ENCODE measurements at places on chromosomes 7 and 10.

GRCh38 chr7:129076886-129077285, 22.0 kb upstream of the TNPO3 start:
- no peak for DNase-seq

GRCh38 chr10:114716811-114717404, 58.8 kb upstream of the ABLIM1 start:
- DNase-seq = no peak

- DNase-seq = no peak
These were observed 23.9 kb downstream of the GLCCI1 start for GRCh38 chr7:7992506-7992905.

DNA sequence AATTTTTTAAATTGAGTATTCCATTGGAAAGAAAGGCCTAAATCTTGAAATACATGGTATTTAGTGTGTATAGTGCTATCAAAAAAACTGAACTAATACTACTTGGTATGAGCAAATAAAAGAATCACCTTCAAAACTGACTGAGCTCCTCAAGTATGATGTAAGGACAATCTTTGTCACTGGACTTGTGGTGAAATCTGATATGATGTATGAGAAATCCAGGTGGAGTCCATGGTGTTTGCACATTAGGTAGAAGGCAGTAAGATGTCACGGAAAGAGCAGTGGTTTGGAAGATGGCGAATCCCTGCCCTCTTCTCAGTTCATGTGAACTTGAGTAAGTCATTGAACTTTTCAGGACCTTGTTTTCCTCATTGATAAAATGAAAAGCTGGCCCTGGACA, 62.1 kb upstream of the COL1A2 start:
- no peak for DNase-seq

GRCh38 chr10:33876584-33877400, 542.3 kb upstream of the NRP1 start:
- DNase-seq = no peak

DNA sequence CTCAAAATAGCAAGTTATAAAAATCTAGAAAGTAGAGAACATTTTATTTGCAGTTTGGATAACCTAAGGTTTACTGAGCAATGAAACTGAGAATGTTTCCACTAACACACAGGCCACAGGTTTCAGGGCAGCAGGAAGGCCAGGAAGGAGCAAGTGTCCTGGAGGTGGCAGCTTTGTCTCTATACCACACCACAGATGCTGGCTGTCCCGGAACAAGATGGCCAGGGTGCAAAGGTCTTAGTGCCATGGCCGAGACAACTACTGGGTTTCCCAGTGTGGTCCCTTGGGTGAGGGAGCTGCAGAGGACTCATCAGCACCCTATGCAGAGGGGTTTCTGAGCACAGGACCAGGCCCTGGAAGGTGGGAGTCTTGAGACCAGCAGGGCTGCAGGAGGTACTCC, 92.0 kb downstream of the CTBP2 start:
- DNase-seq = peak; percentile 33

GRCh38 chr10:78780551-78780961, 288.2 kb upstream of the ZMIZ1 start:
- no peak for DNase-seq

DNA sequence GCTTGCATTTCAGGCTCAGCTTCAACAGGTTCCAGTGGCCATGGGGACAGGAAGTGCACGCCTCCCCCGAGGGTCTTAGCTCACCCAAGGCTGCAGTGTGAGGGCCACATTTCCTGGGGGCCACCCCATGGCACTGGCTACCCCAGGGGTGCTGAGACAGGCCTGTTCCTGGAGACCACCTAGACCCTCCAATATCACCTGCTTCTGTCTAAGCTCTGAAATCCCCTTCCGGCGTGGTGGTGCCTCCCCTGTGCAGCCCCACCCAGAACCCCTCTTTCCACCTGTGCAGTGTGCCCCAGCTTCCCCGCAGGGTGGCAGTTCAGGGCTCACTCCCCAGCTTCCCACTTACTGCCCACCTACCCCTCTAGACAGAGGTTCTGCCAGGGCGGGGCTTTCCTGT, 83.1 kb downstream of the ADARB2 start:
- DNase-seq = no peak

DNA sequence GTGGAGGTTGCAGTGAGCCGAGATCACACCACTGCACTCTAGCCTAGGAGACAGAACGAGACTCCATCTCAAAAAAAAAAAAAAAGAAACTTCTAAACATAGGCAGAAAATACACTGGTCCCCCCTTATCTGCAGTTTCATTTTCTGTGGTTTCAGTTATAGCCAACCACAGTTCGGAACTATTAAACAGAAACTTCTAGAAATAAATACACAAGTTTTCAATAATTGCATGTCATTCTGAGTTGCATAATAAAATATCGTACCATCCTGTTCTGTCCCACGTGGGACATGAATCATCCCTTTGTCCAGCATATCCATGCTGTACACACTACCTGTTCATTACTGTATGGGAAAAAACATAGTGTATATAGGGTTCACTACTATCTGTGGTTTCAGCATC, 8.0 kb downstream of the XRCC2 start:
- DNase-seq = no peak

DNA sequence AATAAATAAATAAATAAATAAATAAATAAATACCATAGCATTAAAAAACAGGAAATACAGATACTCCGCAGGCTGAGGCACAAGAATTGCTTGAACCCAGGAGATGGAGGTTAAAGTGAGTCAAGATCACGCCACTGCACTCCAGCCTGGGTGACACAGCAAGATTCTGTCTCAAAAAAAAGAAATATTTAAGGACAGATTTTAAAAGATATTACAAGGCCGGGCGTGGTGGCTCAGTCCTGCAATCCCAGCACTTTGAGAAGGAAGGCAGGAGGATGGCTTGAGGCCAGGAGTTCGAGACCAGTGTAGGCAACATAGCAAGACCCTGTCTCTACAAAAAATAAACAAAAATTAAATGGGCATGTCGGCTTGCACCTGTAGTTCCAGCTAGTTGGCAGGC, 17.5 kb upstream of the SNX8 start:
- no peak for DNase-seq

- DNase-seq = no peak
These were observed 183.0 kb downstream of the SRPK2 start for GRCh38 chr7:105205592-105206237.

- DNase-seq = no peak
These were observed 288.0 kb upstream of the LRGUK start for GRCh38 chr7:133839121-133839520.

DNA sequence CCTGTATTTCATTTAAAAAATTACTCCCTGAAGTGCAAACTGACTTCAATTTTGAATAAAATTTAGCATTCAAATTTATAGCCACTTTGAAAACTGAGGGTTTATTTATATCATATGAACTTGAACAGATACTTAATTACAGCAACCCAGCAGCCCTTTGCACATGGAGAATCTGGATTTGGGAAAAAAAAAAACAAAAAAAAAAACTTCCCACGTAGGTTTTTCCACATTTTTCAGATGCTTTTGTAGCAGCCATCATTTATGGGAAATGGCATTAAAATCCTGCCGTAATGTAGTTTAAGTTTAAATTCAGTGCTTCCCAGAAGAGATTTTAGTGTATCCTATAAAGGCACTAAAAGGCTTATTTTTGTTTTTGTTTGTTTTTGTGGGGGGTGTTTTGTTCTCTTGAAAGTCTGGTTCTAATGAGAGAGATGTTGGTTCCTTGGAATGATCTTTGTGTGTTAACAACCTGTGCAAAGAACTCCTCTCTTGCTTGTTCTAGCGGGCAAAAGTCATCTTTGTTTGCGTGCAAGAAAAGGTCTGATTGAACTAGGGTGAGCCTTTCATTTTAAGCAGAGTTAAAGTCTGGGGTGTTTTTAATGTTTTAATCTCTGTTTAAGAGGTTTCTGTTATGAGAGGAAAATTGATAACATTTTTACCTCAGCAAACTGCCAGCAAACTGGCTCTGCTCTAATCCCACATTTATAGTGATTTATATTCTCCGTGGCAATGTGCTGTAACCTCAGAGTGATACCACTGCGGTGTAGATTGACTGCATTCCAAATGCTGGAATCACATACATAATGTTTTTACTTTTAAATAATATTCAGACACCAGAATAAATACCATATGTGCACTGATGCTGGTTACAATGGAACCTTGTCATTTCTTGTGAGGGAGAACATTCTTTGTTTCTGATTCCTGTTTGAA, 105.5 kb downstream of the WNT2 start:
- no peak for DNase-seq

- DNase-seq = no peak
These were observed 254.2 kb upstream of the AOAH start for GRCh38 chr7:36978461-36978860.

DNA sequence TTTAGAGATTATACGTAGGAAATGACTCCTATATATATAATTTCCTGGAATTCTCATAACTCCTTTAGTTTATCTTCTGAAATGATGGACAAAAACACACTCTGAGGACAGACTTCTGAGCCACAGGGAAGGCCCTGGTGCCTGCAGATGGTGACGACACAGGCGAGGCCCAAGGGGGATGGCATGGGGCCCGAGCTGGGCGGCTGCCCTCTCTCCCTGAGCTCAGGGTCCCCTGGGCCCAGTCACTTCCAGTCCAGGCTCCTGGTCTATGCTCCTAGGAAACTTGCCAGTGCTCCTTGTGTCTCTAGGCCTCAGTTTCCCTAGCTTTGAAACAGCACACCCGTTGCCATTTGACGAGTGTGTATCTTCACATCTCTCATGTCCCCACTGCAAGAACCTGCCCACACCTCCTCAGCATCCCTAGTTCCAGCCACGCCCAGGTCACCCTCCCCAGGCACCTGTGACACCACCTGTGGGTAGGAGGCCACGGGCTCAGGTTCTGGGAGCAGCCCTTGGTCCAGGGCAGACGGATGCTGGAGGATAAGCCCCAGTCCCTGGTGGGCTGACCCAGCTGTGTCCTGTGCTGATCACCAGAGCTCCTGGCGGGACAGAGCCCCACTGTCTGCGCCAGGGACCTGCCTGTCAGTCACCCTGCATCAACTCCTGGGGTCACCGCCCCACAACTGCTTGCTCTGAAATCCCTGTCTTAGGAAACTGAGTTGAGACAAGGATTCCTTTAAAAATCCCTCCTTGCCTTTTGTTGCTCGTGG, 23.4 kb upstream of the SHH start:
- no peak for DNase-seq

DNA sequence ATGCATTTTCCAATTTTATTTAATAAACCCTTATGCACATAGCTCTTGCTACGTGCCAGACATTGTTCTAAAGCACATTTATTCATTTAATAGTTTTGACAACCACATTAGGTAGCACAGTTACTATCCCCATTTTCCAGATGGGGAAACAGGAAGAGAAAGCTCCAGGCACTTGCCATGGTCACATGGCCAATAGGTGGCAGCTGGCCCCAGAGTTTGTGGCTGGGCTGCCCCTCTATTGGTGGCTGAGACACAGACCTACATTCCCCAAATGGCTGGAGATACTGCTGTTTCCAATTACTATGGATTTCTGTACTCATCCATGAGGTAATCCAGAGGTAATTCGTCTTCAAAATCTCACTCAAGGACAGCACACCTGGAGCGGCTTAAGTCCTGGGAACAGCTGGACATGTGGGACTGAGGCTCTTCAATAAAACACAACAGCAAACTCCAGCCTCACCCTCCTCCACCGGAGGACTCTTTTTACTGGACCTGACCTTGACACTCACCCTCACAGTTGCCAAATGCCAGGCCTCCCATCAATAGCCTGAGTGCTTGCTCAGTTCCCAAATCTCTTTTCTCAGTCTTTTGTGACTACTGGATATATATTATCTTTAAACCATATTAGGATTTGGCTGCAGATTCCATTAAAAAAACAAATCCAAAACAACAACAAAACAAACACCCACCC, 106.1 kb downstream of the CLEC2L start:
- DNase-seq = no peak

GRCh38 chr10:130254243-130254642, 118.1 kb downstream of the GLRX3 start:
- no peak for DNase-seq

GRCh38 chr10:43229208-43230061, 37.4 kb downstream of the RASGEF1A start:
- peak; percentile 52 for DNase-seq

GRCh38 chr10:15096661-15097010, 519 bp upstream of the RPP38 start:
- DNase-seq = no peak

GRCh38 chr7:104848138-104848990, 165.6 kb upstream of the KMT2E start:
- DNase-seq = no peak

DNA sequence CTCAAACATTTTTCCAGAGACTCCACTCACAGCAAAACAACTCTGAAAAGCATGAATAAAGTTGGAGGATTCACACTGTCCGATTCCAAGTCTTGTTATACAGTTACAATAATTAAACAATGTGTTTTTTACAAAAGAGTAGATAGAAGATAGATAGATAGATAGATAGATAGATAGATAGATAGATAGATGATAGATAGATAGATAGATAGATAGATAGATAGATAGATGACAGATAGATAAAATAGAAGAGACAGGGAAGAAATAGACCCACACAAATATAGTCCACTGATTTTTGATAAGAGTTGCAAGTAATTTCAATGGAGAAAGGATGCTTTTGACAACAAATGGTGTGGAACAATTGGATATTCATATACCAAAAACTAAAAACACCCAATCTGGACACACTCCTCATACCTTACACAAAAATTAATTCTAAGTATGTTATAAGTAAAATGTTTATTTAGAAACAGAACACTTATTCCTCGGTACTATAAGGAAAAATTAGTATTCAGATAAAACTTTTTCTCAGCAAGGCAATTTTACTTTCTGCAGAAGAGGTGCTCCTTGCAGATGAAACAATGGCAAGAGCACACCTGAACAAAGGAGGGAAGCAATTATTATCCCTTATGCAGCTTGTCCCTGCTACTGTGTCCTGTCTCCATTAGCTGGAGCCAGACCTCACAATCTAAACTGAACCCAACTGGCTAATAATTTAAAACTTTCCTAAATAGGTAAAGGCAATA, 5.7 kb upstream of the TAS2R39 start:
- no peak for DNase-seq

DNA sequence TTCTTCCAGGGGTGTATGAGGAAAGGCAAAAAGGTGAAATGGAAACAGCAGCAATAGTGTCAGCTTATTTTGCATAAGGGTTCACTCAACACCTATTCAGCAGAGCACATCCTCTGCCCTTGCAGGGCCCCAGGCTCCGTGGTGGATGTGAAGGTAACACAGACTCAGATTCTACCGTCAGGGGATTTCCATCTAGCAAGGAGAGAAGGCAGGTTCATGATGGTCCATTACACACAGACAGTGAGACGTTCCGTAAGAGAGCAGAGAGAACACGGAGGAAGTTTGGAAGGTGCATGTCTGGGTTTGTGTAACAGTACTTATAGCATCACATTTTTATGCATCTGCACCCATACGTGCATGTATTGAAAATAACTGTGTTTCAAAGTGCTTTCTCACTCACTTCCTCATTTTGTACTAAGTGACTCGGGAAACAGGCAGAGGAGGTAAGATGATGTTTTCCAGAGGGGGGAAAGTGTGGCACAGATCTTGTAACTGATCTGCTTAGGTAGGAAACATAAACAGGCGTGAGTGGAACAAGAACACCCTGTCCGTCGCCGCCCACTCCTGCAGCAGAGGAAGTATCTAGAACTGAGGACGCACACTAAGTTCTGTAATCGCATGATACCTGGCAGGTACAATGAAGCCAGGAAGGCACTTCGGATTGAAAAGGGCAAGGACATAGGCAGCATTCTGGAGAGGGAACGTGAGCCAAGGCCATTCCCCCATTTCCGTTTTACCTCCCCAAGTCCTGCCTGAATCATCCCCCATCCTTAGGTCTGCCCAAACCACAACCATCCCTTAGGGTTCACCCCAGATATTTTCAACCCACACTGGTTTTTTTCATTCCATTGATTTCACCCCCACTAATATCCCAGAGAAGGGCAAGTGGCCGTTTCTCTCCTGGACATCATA, 1.0 kb upstream of the ENO4 start:
- DNase-seq = no peak

Measured in psoas muscle (tissue), 8 donors.